Stomach (tissue), 19 donors: ENCODE measurements at places on chromosomes 2 and 18. TPM values are rescaled to one million over a fixed set of nuclear protein-coding genes. Genes with fewer than 3 reads are reported as not detected.

RBM44 gene
- polyA plus RNA-seq, result not detected

LOXHD1 gene
- polyA plus RNA-seq, result 0.03 TPM

SLC4A5 gene
- polyA plus RNA-seq, result 0.38 TPM

ASB18 gene
- polyA plus RNA-seq, result not detected

CCDC150 gene
- not detected for polyA plus RNA-seq

NEURL3 gene
- polyA plus RNA-seq, result 0.50 TPM

IL37 gene
- 0.55 TPM for polyA plus RNA-seq

TSPYL6 gene
- polyA plus RNA-seq, result not detected

NCL gene
- polyA plus RNA-seq, result 123 TPM

KRTCAP3 gene
- 62.2 TPM for polyA plus RNA-seq

ANTXR1 gene
- 14.1 TPM for polyA plus RNA-seq

MOGAT1 gene
- 0.15 TPM for polyA plus RNA-seq

CHRND gene
- polyA plus RNA-seq, result not detected

CHAC2 gene
- polyA plus RNA-seq, result 6.6 TPM

CCDC74B gene
- polyA plus RNA-seq, result 2.4 TPM

GALNT3 gene
- 16.2 TPM for polyA plus RNA-seq

REEP1 gene
- polyA plus RNA-seq, result 3.0 TPM

POTEI gene
- 0.06 TPM for polyA plus RNA-seq

UGT1A7 gene
- polyA plus RNA-seq, result not detected

POMC gene
- 2.9 TPM for polyA plus RNA-seq

GKN1 gene
- polyA plus RNA-seq, result 123 TPM

MC5R gene
- not detected for polyA plus RNA-seq

SLC9A4 gene
- 18.0 TPM for polyA plus RNA-seq

CDH7 gene
- not detected for polyA plus RNA-seq

ARMC9 gene
- 4.7 TPM for polyA plus RNA-seq

FHOD3 gene
- 2.1 TPM for polyA plus RNA-seq

CPO gene
- polyA plus RNA-seq, result not detected
